Right lobe of liver (tissue), 6 donors: ENCODE measurements at places on chromosomes 3 and 15. TPM values are rescaled to one million over a fixed set of nuclear protein-coding genes. Genes with fewer than 3 reads are reported as not detected.

- DNase-seq: no peak
- no peaks in the 10 kb centered on the region for H3K36me3 ChIP-seq
These were observed 35.4 kb upstream of the KBTBD8 start for GRCh38 chr3:66962664-66963063.

- no peak overlapping the region for H3K4me3 ChIP-seq
- H3K27ac ChIP-seq: peak overlapping the region; percentile 2
- DNase-seq: no peak
- no peaks in the 10 kb centered on the region for H3K27me3 ChIP-seq
These were observed 237.2 kb downstream of the AGBL1 start for GRCh38 chr15:86316726-86317383.

Gene CRYGS
- 1.1 TPM for total RNA-seq

DNA sequence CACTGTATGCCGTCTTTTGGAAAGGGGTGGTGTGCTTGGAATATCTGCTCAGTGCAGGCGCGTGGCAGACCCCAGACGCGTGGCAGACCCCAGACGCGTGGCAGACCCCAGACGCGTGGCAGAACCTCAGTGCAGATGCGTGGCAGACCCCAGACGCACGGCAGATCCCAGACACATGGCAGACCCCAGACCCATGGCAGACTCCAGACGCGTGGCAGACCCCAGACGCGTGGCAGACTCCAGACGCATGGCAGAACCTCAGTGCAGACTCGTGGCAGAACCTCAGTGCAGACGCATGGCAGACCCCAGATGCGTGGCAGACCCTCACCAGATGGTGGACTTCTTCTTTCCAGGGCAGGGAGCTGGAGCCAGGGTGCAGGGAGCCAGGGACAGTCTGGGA lies 637 bp upstream of the MUC4 start:
- H3K36me3 ChIP-seq: no peaks in the 10 kb centered on the region
- no peaks in the 10 kb centered on the region for H3K27me3 ChIP-seq
- DNase-seq: no peak

Gene CHST2
- 1.1 TPM for total RNA-seq

GRCh38 chr15:29887721-29888120 lies 65.5 kb upstream of the TJP1 start:
- no peak for DNase-seq
- H3K4me3 ChIP-seq: no peak overlapping the region
- no peaks in the 10 kb centered on the region for H3K27me3 ChIP-seq

GRCh38 chr15:100115711-100116090 lies 226.1 kb downstream of the ADAMTS17 start:
- no peaks in the 10 kb centered on the region for H3K4me1 ChIP-seq
- no peak overlapping the region for H3K4me3 ChIP-seq
- H3K27me3 ChIP-seq: no peaks in the 10 kb centered on the region
- H3K27ac ChIP-seq: no peak overlapping the region

- peak overlapping the region; percentile 43 for H3K27ac ChIP-seq
- no peak for DNase-seq
- H3K27me3 ChIP-seq: no peaks in the 10 kb centered on the region
- H3K36me3 ChIP-seq: no peaks in the 10 kb centered on the region
These were observed 53.7 kb upstream of the TLE3 start for GRCh38 chr15:70151462-70151861.

- no peak for DNase-seq
- H3K4me3 ChIP-seq: no peak overlapping the region
- H3K36me3 ChIP-seq: no peaks in the 10 kb centered on the region
- no peak overlapping the region for H3K27ac ChIP-seq
- no peaks in the 10 kb centered on the region for H3K4me1 ChIP-seq
These were observed 78.2 kb downstream of the NEDD4 start for GRCh38 chr15:55915221-55915620.

DNA sequence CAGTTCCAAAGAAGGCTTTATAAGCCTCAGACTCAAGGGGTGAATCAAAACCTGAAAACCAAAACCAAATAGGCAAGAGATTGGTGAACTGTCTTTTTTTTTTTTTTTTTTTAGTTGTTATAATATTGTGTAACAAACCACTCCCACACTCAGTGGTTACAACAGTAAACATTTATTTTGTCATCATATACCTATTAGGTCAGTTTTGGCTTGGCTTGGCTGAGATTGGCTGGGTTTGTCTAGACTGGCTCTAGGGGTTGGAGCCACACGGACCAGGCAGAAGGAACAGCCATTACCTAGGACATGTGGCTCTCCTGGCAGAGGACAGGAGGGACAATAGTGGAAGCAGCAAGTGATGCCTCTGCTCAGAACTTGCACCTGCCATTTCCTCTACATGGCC lies 26.4 kb upstream of the RYR3 start:
- no peak for DNase-seq
- H3K27ac ChIP-seq: no peak overlapping the region
